Activated CD8-positive, alpha-beta memory T cell treated with anti-CD3 and anti-CD28 coated beads for 4 hours (primary cell): ENCODE measurements at places on chromosomes 6 and 20.

- no peak for DNase-seq
Measured at GRCh38 chr6:107629548-107630129, 139.7 kb downstream of the SOBP start.

GRCh38 chr20:31869942-31870725 lies at the start of the genes DUSP15 and TTLL9:
Gene DUSP15, minus strand, starts transcription at chr20:31870527. Its CDS starts 190 bp downstream, at chr20:31870337.
Gene TTLL9, plus strand, starts transcription at chr20:31870634. Its CDS starts 493 bp downstream, at chr20:31871127.
- DNase-seq = no peak

- no peak for DNase-seq
Measured at GRCh38 chr20:62269871-62270270, 31.6 kb downstream of the OSBPL2 start.

DNA sequence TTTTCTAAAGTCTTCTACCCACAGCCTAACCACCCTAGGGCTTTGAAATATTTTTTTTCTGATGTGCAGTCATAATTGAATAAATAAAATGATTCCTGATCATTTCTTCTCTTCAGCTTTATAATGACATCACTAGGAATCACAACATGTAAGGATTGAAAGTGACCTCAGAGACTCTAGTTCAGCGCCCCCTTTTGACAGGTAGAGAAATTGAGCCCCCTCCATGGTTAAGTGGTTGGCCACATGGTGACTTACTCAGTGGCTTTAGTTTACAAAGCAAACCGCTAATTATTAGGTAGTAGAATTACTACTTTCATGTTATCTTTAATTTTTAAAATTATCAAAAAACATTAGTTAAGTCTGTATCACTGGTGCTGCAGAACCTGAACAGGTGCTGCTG lies 13.3 kb upstream of the SLC2A12 start:
- no peak for DNase-seq

DNA sequence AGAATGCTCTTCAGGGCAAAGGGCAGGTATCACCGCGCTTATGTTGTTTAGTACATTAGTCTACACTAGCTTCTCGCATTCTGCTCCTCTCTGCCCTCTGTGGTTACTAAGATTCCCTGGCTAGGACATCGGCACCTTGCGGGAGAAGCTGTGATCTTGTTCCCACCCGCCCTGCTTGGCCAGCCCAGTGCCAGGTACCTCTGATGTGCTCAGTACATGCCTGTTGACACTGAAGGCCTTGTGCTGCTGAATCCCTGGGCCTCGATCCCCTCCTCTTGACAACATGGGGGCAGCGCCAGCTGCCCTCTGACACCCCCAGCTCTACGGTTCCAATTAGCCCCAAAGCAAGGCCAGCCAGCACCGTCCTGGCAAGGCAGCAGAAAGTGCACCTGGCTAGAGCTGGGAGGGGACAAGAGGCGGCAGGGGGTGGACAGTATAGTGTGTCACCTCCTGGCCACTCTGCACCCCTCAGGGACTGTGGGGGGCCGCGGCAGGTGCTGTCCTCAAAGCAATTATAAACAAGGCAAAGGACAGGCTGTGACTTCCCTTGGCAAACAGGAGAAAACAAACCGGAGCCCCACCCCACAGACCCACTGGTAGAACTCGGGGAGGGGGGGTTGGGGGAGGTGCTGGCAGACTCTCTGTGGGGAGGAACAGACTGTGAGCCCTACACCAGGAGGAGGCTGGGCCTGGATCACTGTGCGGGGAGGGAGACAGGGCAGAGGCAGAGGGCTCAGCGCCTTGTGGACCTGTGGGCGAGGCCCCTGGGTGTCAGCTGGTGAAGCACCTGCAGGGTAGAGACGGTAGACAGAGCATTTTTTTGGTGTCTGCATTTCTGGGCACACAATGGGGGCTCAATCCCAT lies 7.1 kb downstream of the TFEB start:
- DNase-seq = no peak

DNA sequence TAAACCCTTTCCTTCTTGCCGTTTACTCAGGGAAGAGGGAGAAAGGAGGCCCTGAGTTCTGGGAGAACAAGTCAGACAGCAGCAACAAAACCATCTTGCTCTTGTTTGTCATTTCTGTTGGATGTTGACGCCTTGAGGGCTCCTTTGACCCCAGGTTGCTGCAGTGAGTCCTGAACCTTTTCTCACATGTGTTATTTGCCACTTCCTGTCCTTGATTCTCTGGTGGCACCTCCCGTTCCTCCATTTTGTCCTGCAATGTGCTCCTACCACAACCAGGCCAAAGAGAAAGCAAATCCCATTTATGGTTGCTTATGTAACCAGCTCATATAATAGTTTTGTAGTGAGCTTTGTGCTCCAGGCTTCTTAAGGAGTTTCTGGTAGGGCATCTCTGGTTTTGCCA lies 66.6 kb upstream of the ADGRF4 start:
- DNase-seq = no peak

GRCh38 chr6:131627724-131628682 lies at the start of gene MED23:
Gene MED23, minus strand, starts transcription at chr6:131628242. Its CDS starts 193 bp downstream, at chr6:131628049.
- DNase-seq = peak; percentile 86

DNA sequence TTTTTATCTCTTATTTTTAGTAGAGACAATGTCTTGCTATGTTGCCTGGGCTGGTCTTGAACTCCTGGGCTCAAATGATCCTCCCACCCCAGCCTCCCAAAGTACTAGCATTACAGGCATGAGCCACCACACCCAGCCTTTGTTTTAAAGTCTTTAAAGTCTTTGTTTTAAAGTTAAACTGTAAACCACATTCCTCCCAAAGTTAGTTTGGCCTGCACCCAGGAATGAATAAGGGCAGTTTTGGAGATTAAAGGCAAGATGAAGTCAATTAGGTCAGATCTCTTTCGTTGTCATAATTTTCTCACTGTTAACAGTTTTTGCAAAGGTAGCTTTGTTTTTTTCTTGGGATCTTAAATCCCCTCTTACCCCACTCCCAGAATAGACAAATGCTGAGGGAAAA lies 63.8 kb downstream of the UBR2 start:
- DNase-seq = no peak
